Activated T-cell treated with anti-CD3 and anti-CD28 coated beads, Interleukin-2, amount 50 U/mL, for 1 hour (primary cell): ENCODE measurements at places on chromosomes 16 and 17.

DNA sequence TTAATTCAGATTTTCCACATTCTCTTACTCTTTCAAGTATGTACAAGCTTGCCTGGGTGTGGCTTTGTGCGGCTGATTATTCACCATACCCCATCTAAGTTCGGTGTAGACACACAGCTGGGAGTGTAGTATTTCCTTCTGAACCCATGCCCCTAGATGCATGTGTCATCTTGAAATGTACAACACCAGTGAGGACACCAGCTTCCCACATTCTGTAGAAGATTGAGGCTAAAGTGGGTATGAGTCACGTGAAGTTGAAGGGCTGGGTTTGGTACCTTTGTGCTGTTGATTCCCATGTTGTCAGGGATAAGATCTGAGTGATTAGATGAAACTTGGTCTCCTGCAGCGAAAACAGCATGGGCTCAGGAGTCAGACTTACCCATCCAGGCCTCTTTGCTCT lies 14.6 kb upstream of the DHX8 start:
- no peak for DNase-seq

DNA sequence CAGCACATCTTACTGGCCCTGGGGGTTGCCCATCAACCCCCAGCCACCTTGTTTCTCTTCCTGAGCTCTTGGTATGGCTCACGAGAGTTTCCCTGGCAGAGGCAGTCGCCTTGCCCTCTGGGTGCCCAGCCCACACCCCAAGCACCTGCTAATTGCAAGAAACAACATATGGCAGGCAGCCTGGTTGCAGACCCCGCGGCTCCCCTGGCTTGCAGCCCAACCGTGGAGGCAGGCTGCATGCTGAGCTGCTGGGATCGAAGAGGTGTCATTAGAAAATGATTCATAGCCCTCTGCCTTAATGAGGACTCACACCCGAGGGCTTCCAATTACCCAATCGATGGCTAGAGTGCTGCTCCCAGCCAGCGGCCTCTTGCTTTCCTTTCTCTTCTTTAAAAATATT lies 115.7 kb downstream of the TMEM114 start:
- no peak for DNase-seq

DNA sequence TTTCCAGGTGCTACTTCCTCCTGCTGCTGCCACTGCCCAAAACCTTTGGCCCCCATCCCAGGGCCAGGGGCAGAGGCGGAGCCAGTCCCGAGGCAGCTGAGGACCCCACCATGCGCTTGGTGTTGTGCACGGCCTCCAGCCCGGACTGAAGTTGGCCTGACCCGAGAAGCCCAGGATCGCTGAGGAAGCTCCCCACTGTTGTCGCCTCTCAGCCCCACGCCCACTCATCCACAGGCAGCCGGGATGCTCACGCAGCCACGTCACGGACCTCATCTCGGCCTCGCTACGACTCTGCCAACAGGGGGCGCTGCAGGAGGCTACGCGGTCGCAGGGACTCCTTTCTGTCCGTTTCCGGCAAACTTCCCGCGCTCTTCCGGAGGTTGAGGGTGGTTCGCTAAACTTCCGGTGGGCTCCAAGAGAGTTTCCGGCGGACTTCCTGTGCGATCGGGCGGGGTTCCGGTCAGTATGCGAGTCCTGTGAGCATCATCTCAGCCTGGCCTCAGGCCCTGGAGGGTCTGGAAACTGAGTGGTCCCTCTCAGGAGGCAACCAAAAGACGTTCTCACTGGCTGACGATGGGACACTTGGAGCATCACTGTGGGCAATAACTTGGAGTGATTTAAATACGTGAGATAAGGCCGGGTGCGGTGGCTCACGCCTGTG lies 12.4 kb downstream of the ZG16B start:
- DNase-seq = peak; percentile 68

GRCh38 chr17:20235747-20236146 lies 226.6 kb downstream of the SPECC1 start:
- no peak for DNase-seq

DNA sequence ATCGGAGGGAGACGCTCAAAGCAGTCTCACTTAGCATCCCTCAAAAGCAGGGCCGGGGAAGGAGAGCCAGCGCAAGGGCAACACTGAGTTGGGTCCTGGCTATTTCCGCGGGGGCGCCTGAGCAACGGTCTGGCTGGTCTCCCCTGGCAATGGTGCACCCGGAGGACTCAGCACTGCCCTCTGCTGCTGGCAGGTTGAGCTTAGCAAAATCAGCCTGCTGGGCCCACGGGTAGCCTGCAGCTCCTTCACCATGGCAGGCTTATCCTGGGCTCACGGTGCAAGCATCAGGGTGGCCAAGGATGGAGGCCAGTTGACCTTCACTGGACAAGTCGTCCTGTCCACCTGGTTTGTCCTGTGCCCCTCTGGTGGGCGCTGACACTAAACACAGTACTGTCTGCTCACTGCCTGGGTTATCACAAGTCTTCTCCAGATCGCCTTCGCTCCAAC lies 14.4 kb upstream of the ALDH3A1 start:
- DNase-seq = peak; percentile 74

DNA sequence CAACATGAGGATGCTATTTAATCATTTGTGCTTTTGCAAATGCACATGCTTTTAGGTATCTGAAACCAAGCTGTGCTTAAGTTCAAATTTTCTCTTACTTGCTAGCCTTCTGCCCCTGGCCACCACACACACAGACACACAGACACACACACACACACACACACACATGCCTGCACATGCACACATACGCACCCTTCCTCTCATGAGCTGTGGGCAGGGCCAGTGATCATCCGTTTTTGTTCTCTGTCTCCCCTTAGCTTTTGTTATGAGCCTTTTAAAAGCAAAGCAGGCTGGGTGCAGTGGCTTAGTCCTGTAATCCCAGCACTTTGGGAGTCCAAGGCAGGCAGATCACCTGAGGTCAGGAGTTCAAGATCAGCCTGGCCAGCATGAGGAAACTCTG lies 34.2 kb downstream of the CD300LF start:
- no peak for DNase-seq

- no peak for DNase-seq
Measured at GRCh38 chr17:68498479-68499326, 13.5 kb upstream of the PRKAR1A start.
